Mesothelial cell of epicardium (in vitro differentiated cells): ENCODE measurements at places on chromosomes 1 and 21. TPM values are rescaled to one million over a fixed set of nuclear protein-coding genes. Genes with fewer than 3 reads are reported as not detected.

DNA sequence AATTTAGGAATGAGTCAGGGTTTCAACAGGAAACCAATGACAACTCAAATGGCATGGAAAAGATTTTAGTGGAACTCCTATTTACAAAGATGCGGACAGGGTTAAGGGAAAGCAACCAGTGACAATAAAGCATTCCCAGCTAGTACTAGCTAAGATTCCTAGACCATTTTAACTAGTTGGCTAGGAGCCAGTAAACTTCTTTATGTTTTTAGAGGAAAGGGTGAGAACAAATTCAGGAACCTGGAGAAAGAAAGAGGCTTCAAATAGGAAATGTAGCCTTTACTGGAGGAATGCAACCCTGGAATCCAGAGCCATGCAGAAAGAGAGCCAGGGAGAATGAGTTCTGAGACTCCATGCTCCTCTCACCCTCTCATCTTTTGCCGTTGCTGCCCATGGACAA, 416.6 kb downstream of the KCTD3 start:
- DNase-seq: no peak

The MACO1 gene
- total RNA-seq: 26.9 to 27.9 TPM (median 27.3 TPM) in 3 replicates

GRCh38 chr21:38921511-38922251, 116.0 kb downstream of the ETS2 start:
- no peak for DNase-seq

The PRDM15 gene
- total RNA-seq: 9.7 to 12.0 TPM (median 10.9 TPM) in 3 replicates

The ACTN2 gene
- 1.7 to 2.2 TPM (median 1.9 TPM) in 3 replicates for total RNA-seq

The TMEM240 gene
- 16.7 to 18.3 TPM (median 17.3 TPM) in 3 replicates for total RNA-seq

The S100A1 gene
- 0.58 to 0.59 TPM in 2 of 3 replicates, not detected in the other for total RNA-seq
